ENCODE measurements at places on chromosomes 11 and 22. TPM values are rescaled to one million over a fixed set of nuclear protein-coding genes. Genes with fewer than 3 reads are reported as not detected.
A peak's percentile ranks its signal among the peaks of the same experiment; 100 is the strongest.

- DNase-seq, result no peak
Measured at GRCh38 chr11:34165121-34165520, 59.7 kb downstream of the NAT10 start.

DNA sequence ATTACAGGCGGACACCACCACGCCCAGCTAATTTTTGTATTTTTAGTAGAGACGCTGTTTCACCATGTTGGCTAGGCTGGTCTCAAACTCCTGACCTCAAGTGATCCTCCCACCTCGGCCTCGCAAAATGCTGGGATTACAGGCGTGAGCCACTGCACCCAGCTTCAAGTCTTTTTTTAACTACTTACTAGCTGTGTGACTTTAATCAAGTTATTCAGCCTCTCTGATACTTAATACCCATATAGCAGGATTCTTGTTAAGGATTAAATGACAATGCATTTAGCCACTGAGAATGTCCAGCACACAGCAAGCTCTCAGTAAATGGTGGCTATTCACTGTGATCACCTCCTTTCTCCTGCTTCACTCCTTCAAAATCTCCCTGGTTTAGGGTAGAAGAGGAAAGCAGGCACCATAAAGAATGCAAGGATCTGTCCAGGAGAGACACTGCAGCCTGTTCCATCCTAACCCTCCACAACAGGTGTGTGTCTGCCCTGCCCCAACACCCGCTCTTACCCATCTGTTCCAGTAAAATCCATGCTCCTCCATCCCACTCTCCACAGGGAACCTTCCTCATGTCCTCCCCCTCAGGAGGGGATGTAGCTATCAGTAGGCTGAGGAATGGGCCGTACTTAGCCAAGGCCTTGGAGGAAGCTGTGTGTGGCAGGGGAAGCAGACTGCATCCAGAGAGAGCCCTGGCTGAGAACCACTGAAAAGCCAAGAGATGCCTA is 69.3 kb downstream of the MICAL3 start:
- DNase-seq, result no peak

GRCh38 chr11:57482782-57483561 is 22.6 kb downstream of the RTN4RL2 start:
- no peak for DNase-seq

- no peak for DNase-seq
Measured at GRCh38 chr11:113006896-113007445, 45.8 kb downstream of the NCAM1 start.

DNA sequence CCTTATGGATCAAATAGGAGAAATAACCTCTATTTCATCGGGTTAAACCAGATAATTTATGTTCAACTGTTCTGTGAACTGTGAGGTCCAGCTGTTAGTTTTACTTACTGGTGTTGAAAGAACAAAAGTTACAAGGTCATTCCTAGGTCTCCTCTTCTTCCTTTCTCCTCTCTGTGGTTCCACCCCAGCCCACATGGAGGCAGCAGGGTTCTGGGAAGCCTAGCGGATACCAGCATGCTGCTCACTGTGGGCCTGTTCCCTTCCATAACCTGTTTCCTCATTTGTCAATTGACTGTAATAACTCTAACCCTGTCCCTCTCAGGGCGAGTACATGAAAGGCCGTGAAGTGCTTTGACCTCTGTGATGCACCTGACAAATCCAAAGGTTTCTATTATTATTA is 27.8 kb downstream of the RELT start:
- DNase-seq, result no peak

- no peak for DNase-seq
Measured at GRCh38 chr22:25540908-25541660, 23.4 kb upstream of the GRK3 start.

The OR6T1 gene
- not detected for polyA plus RNA-seq

The SEPTIN3 gene
- polyA plus RNA-seq, result 0.22 TPM

DNA sequence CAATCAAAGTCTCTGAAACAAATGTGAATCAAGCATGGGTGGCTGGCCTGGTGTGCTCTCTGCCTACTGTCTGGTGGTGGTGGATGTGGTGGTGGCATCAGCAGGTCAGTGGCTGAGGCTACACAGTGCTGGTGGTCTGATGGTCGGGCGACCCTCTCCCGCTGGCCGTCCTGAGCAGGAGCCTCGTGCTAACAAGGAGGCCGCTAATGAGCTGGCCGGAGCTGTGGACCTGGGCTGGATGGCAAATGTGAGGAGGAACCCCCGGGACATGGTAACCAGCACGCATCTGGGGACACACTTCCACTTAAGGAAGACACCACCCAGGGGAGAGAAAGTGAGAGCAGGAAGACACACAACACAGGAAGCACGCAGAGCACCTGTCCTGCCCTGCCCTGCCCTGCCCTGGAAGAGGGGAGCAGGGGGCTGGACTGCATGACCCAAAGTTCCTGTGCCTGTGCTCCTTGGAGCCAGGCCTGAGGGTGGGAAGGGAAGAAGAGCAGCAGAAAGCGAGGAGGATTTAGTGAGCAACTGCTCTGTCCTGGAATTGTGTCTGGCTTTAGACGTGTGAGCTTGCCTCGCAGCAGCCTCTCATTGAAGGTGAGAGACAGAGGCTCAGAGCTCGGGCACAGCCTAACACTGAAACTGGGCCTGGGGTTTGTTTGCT is 23.7 kb downstream of the SLC37A2 start:
- DNase-seq, result no peak

DNA sequence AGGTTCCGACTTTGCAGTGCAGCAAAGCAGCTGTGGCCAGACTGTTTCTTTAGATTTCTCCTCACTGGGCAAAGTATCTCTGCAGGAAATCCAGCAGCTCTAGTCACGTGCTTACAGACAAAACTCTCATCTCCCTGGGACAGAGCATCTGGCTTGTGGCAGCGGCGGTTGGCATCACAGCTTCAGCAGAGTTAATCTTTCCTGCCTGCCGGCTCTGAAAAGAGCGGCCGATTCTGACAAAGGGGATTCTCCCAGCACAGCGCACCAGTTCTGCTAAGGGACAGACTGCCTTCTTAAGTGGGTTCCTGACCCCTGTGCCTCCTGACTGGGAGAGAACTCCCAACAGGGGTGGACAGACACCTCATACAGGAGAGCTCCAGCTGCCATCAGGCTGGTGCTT is 1357.3 kb upstream of the TENM4 start:
- DNase-seq, result no peak

The TRIM48 gene
- polyA plus RNA-seq, result not detected

DNA sequence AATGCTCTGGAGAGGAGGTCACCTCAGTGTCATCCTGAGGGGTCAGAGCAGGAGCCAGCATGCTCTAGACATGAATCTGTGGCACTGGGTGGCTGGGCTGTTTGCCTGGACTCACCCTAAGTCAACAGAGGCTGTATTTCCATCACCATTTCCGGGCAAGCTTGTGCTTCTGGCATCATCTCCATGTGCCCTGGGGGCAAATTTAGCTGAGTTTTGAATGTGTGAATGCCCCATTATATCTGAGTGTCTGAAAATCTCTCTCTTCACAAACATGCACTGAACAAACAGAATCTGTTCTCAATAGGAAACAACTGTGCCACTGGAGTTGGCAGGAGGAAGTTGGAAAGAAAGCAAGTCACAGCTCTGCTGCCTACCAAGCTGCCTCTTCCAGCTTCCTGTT is 356.2 kb downstream of the GRM5 start:
- no peak for DNase-seq

DNA sequence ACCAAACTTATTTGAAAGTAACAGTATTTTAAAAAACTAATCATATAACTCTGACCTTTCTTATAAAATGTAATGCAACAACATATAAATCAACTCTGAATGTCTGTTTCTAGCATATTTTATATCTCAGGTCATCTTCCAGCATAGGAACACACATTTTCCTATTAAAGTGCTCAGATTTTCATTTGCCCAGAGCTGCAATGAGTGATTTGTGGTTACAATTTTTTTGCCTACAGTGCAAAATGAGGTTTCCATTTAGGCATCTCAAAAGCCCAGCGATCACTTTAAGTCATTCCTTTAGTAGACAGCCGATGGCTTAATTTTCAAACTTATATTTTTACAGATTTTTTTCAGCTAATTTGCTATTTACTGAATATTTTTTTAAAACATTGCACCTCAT is 1.0 kb downstream of the LYVE1 start:
- no peak for DNase-seq

The SHANK3 gene
- 0.47 TPM for polyA plus RNA-seq

The PIK3C2A gene
- polyA plus RNA-seq, result 42.3 TPM

GRCh38 chr11:65779669-65779918 is 1.2 kb downstream of the AP5B1 start:
- DNase-seq, result no peak

GRCh38 chr11:76163289-76163880 is 42.9 kb downstream of the WNT11 start:
- no peak for DNase-seq

The FGF4 gene
- not detected for polyA plus RNA-seq

DNA sequence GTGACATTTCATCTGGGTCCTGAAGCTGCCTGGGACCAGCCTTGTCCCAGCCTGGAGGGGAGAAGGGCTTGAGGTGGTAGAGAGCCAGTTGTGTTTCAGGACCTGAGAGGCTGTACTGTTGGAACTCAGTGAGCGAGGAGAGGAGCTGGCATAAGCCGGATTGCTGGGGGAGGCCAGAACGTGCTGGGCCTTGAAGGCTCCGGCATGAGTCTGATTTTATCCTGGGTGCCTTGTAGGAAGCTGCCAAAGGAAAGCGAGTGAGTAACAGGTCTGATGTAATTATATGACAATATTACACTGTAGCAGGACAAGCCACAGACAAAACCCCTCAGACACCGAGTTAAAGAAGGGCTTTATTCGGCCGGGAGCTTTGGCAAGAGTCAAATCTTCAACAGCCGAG is 17.2 kb downstream of the AP2A2 start:
- no peak for DNase-seq

DNA sequence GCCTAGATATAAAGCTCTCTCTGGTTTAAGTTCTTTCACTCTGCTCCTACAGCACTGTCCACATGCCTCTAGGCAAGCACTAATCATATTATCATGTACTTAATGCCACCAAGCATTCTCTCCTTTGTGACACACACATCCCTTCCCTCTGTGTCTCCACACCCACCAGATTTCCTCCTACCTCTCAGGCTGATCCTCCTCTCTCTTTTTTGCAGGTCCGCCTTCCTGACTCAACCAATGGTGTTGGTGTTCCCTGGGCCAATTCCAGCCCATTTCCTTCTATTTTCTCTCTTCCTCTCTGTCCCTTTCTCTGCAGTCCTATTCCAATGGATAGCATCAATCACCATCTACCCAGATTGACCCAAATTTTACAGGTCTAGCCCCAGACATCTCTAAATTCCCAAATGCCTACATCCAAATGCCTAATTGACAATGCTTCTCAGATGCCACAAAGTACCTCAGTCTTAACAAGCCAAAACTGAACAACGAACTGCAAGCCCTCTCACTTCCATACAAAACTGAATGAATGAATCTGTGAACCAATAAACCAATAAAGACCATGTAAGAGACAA is 504 bp upstream of the ZNF215 start:
- no peak for DNase-seq

DNA sequence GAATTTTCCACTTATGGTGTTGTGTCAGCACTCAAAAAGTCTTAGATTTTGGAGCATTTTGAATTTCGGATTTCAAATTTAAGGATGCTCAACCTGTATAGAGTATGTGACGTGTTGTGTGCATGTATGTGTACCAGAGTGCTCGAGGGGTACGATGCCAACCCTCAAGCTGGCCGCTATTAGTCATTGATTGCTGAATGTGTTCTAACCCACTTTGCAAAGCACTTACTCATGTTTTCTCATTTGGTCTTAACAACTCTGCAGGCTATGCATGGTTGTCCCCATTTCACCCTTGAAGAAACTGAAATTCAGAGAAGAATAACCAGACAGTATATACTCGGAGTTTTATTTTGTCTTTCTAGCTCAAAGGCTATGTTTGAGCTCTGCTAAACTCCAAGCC is 196.4 kb upstream of the TENM4 start:
- no peak for DNase-seq

The POU2AF1 gene
- not detected for polyA plus RNA-seq

The CASP5 gene
- 0.07 TPM for polyA plus RNA-seq

DNA sequence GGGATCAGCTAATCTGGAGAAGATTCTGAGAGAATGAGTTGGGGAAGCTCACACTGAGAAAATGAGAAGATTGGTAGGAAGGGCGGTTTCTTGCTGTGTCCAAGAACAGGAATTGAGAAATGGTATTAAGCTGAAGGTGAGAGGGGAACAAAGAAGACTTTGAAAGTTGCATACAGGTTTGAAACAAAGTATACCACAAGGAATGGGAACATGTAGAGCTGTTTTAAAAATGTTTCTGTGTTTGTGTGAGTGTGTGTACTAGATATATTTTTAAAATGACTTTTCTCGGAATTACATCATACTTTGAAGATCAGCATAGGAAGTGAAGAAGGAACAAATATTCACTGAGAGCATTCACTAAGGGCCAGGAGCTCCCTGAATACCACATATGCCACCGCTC is 24.4 kb upstream of the IZUMO1R start:
- no peak for DNase-seq

The VPS11 gene
- 9.9 TPM for polyA plus RNA-seq

GRCh38 chr22:24706054-24706453 is 68.5 kb downstream of the PIWIL3 start:
- DNase-seq, result no peak

- DNase-seq, result no peak
Measured at GRCh38 chr11:66924272-66924671, 33.9 kb downstream of the PC start.

- no peak for DNase-seq
Measured at GRCh38 chr11:66186470-66186869, 82.0 kb upstream of the RAB1B start.

GRCh38 chr11:3111919-3112690 is 53.0 kb downstream of the OSBPL5 start:
- no peak for DNase-seq

The PLAAT3 gene
- 8.1 TPM for polyA plus RNA-seq

DNA sequence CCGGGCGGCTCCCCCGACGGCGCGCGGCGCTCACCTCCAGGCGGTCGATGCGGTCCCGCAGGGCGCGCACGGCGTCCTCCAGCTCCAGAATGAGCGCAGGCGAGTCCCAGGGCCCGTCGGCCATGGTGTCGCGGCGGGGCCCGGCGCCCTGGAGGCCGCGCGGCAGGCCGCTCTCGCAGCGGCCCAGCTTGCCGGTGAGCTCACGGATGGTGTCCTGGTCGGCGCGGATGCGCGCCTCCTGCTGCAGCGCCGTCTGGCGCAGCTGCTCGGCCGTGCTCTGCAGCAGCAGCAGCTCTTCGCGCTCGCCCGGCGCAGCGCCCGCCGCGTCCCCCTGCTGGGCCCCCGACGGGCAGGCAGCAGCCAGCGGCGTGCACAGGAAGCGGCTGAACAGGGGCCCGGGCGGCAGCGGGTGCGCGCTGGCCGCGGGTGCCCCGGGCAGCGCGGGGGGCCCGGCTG is 599 bp downstream of the NPTXR start:
- peak; percentile 52 for DNase-seq

Measured in AG04450 (cell line).